ENCODE measurements at places on chromosomes 12 and 14.

DNA sequence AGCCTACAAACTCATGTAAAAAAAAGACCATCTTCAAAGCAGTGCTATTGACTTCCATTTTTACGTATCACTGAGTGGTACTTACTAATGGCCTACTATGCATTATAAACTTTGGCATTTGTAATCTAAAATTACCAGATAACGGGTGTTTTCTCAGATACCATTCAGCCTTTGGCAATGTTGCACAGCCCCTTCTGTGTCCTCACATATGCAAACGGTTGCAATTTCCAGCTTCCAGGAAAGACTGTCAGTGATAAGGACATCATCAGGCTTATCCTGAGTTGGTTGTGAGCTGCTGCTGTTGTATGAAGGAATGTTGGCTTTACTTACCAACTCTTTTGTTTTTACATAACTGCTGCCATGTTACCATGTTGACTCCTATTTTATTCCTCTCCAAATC, 1.6 kb upstream of the SLC6A13 start:
- DNase-seq: no peak

- DNase-seq: no peak
Measured at GRCh38 chr12:122887819-122888212, 8.1 kb downstream of the VPS37B start.

GRCh38 chr12:93319523-93320050, 58.1 kb upstream of the NUDT4 start:
- no peak for DNase-seq

DNA sequence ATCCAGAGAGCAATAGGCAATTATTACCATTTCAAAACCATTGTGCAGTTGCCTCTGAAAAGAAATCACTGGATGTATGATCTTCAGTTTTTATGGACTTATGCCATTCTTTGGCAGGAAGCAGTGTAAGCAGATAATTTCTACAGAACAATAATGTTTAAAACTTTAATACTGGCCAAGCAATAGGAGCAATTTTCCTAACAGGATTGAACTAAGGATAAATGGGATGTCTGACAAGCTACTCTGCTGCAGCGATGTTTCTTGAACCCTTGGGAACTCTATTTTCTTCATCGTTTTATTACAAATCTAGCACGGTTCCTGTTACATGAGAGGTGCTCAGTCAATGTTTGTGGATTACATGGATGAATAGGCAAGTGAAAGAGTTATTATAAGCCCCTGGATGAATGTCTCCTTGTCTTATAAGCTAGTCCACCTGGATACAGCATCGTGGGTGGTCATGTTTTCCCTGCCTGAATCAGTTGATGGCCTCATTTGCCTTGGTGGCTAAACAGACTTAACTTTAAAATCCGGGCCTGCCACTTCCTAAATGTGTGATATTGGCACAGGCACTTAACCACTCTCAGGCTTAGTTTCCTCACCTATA, 68.2 kb upstream of the MDM1 start:
- peak; percentile 7 for DNase-seq

DNA sequence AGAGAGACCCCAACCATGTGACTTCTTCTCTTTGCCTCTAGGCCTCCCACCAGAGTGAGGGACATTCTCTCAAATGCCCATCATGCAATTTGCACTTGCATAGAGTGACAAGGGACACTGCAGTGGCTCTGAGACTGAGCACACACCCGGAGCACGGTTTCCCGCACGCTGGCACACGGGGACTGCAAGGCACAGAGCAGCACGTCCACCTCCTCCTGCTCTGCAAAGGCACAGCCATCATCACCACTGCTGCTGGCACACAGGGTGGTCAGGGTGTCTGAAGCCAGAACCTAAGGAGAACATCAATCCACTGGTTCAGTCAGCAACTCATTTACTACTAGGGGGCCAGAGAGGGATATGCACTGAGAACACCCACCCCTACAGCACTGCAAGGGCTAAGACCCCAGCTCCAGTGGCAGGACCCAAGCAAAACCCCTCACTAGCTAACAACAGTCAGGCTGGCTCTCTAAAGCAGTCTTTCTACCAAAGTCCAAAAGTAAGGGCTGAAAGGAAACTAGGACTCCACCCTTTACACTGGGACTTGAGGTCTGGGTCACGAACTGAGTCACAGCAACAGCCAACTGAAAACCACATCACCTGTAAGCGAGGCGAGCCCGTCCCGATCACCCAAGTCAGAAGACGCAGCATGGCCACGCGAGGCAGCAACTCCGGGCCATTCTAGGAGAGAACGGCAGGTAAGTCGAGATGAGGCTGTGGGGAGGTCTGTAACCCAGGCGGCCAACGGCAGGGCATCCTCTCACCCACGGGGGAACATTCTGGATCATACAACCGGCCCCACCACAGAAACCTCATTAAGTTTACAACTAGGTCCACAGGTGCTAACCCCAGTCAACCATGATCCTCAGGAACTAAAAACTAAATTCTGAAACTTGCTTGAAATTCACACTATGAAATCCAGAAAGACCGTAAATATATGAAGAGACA, 37.9 kb downstream of the GCN1 start:
- DNase-seq: no peak

DNA sequence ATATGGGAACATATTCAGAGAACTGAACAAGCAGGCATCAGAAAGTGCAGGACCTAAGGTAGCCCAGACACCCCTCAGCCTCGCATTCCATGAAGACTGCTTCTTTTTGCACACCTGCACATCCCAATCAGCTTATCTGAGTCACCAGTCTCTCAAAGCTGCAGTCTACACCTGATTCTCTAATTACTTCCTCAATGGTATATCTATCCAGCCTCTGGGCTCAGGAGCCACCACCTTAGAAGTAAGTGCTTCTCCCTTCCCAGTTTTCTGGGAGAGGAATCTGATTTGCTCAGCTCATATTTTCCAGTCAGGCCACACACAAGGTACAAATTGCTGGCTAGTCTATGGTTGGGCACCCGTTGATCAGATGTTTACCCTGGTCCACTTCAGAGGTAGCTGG, 21.7 kb downstream of the TC2N start:
- no peak for DNase-seq

DNA sequence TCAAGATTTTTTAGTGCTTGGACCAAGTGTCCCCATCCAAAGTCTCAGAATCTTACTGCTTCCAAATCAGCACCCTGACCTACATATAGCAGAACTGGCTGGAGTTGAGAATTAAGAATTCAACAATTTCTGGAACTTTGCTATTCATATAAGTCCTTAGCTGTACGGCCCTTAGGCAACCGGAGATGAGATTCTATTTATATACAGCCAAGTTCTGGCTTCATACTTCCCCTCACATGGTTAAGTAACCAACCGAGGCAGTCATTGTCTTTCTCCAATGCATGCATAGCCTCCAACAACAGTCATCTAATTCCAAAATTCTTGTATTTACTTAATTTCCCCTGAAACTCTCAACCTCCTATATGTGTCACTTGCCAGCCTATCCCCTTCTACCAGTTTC, 76.6 kb downstream of the SINHCAF start:
- DNase-seq: no peak

GRCh38 chr12:130166306-130166705, 4.0 kb downstream of the FZD10 start:
- DNase-seq: no peak

DNA sequence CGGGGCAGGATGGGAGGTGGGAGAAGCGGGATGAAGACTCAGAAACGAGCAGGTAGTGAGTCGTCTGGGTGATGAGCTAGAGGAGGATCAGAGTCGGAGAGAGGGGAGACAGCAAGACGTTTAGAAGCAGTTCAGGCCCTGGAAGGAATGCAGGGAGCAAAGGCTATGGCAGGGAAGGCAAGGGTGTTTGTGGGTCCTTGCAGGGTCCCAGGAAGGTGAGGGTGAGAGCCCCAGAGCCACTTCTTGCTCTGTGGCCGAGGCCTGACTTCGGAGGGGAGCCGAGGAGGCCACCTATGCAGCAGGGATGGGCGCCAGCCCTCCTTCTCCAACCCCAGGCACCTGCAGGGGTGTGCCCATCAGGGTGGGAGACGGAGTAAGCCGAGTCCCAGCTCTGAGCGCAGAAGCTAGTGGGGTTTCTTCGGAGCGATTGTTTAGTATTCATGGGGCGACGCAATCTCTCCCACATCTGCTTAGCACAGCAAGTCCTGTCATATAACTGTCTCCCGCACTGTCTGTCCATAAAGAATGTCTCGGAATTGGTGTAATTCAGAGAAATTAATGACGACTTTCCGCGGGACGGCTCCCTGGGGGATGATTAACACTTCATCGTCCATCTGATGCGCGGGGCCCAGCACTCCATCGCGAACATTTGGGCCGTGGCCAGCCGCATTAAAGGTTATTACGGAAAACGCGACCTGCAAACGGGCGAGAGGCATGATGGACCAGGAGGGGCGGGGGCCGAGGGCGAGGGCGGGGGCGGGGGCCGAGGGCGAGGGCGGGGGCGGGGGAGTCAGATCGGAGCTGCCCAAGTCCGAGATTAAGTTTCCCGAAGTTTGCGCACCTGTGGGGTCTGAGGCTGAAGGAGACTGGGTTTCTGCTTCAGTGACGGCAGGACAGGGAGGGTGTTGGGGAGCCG, 12.2 kb upstream of the CALCOCO1 start:
- DNase-seq: no peak

- no peak for DNase-seq
Measured at GRCh38 chr12:99476956-99477355, 170.6 kb upstream of the GARIN6 start.

DNA sequence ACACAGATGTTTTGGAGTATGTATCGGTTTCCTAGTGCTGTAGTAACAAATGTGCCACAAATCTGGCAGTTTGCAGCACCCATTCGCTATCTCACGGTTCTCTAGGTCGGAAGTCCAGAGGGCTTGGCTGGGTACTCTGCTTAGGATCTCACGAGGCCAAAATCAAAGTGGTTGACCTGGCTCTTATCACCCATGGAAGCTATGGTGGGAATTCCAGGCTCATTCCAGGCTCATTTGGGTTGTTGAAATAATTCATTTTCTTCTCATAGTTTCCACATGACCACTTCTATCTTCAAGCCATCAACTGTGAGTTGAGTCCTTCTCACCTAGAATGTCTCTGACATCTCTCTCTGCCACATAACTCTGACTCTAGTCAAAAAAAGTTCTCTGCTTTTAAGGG, 431.0 kb upstream of the TMPO start:
- no peak for DNase-seq

DNA sequence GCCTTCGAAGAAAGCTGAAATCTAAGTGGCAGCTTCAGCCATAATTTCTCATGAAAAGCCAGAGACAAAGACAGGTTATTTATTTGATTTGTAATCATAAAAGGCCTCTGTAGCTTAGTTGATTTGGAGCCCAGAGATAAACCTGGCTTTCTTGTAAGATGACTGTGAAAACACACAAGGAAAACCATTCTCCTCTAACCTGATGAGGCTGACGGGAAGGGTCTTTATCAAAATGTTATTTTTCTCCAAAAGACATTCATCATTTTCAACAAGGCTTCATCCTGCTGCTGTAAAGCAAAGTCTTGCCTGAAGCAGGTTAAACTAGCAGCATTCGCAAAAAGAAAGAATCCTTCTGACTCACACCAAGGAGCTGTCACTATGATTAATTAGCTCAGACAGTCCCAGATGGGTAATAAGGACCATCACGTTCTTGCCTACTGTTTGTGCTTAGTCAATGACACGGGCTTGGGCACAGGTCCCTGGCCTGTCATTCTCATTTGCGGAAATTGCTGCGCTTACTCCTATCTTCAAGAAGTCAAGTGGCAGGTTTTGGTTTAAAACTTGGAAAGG, 286.6 kb downstream of the C12orf75 start:
- DNase-seq: no peak

DNA sequence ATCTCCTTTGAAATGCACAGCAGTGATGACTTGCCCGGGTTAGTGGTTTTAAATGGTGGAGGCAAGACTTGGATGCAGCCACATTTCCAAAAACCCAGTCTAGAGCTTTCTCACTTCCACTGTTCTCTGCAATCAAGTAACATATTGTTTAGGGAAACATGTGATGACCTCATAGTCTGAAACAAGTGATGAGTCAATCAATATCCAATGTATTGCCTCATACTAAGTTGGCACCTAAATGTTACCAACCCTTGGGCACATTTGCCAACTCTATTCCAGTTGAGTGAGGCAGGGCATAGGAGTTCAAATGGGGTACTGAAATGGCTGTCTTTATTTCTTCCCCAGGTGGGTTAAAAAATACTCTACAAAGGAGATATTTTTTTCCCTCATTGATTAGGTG, 1105.4 kb downstream of the VRK1 start:
- DNase-seq: no peak

DNA sequence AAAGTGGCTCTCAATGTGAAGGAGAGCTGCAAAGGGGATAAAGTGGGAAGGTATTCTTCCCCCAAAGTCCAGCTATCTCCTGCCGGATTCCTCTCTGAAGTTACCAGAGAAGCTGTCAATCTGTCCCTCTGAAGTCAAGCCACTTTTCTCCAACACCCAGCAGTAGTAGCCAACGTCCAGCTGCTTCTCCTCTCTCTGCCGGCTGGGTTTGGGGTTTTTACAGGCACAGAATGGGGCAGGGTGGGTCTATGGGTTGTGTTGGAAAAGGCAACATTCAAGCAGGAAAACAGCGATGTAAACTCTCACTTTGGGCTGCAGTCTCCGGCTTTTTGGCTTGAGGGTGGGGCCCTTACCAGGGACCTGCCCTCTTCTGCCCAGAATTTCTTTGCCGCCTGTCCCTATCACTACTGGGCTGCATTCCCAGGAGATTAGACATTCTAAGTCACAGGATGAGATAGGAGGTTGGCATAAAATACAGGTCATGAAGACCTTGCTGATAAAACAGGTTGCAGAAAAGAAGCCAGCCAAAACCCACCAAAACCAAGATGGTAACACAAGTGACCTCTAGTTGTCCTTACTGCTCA, 16.3 kb downstream of the CAPZA3 start:
- no peak for DNase-seq

DNA sequence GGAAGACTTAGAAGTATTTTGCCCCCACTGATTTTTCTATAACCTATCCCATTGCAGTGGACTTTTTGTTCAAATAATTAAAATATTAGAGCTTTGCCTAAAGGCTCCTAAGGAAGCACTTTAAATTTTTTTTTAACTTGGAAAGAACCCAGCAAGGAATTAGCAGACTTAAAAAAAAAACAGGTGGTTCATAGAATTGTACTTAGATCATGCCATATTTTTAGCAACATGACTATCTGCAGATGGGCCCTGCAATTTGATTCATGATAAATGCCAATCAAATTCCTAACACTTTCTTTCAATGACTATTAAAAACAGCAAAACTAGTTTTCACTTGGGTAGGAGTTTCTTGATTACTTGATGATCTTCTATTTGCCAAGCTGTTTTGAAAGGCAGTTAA, 11.5 kb downstream of the ADAMTS20 start:
- no peak for DNase-seq

- DNase-seq: no peak
Measured at GRCh38 chr14:65042731-65043372, 56.2 kb downstream of the FNTB start.

- no peak for DNase-seq
Measured at GRCh38 chr12:8904665-8905064, 9.6 kb upstream of the PHC1 start.

GRCh38 chr12:112169161-112169872, 44.0 kb downstream of the TRAFD1 start:
- no peak for DNase-seq

- DNase-seq: no peak
Measured at GRCh38 chr12:49345825-49346658, 646 bp upstream of the DNAJC22 start.

Measured in dermis blood vessel endothelial cell (primary cell).